ENCODE measurements at places on chromosomes 11 and 22.

GRCh38 chr11:126888115-126888712 lies 112.4 kb downstream of the KIRREL3 start:
- DNase-seq = no peak

DNA sequence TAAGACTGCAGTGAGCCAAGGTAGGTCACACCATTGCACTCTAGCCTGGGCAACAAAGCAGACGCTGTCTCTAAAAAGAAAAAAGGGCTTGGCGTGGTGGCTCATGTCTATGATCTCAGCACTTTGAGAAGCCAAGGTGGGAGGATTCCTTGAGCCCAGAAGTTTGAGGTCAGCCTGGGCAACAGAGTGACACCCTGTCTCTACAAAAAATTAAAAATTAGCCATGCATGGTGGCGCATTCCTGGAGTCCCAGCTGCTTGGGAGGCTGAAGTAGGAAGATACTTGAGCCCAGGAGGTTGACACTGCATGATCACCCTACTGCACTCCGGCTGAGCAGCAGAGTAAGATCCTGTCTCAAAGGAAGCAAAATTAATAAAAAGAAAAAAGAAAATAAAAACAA lies 38.9 kb upstream of the RDX start:
- no peak for DNase-seq

DNA sequence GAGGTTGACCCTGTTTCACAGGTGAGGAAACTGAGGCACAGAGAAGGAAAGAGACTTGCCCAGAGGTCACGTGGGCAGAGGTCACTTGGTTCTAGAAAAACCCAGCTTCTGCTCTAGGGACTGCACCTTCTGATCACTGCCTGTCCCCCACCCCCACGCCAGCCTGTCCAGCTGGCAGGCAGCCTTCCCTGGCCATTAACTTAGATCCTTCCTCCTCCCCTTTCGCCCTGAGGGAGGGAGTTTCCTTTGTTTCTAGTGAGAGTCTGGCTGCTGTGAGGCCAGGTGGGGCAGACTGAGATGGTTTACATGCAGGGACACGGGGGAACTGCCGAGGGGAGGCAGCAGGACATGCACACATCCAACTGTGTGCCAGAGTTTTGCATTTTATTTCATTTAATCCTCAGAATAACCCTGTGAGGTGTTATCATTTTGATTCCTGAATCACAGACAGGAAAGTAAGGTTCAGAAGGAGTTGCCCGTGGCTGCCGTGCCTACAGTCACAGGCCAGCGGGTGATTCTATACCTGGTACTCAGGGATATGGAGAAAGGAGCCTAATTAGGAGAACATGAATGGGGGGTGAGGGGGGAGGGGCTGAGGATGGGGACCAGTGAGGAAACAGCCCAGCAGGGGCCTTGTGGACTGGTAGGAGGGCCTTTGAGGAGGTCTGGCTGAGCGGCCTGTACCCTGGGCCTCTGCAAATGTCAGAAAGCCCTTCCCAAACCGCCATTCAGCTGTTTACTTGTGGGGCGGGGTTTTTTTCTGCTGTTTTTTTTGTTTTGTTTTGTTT lies 3.4 kb downstream of the FAM83F start:
- DNase-seq = no peak

DNA sequence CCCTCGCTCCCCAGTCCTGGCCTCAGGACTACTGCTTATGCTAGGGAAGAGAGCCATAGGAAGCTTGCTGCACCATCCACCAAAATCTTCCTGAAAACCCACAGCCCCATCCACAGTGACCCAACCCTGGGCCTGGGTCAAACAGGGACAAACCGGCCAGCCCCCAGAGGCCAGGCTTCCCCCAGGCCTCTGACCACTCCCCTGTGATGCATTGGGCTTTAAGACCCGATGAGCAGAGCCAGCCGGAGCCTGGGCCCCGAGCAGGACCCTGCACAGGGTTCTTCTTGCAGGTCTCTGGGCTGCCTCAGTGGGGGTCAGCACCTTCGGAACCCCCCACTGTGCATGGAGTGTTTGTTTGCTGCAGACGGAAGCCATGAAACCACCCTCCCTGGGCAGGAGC lies 583.7 kb downstream of the BRD1 start:
- DNase-seq = no peak

DNA sequence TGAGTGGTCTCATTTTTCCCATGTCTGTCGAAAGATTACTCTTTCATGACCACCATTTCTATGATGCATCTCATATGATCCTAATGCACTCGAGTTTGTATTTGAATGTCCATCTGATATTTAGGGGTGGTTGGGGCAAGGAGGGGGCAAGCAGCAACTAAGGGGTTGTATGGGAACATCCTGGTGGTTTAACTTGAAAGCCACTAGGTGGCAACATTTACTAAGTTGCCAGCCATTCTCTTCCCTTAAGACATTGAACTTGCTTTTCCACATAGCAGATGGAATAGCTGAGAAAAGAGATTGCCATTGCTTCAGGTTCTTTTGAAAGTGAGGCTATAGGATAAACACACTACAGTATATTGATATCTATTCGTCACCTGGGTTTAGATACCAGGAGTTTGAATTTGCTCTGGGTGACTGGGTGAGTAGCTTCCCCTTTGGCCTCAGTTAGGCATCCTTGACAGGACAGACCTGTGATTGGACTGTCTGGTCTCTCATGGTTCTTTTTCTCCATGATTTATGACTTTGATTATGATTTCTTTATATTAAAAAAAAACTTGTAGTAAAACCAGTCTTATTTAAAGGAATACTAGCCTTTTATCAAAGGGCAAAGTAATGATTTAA lies 32.4 kb downstream of the NF2 start:
- DNase-seq = no peak

DNA sequence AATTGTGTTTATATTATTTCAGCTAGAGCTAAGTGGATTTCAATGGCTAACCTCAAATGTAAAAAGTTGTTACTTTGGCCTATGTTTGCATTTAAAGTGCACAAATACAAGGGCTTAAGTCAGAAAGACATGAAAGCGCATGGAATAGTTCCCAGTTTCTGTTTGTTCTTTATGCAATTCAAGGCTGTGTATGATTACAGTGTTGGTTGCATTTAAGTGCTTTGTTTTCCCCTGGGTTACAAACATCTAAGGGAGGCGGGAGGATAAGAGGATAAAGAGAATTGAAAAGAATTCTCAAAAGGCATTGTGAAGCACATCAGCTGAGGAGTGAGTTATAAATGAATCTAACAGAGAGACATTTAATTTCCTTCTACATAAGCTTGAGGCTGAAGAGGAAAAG lies 453.4 kb downstream of the NTM start:
- no peak for DNase-seq

- no peak for DNase-seq
Observed at GRCh38 chr22:29301716-29302401, 4.6 kb upstream of the GAS2L1 start.

- no peak for DNase-seq
Observed at GRCh38 chr11:130180491-130180890, 20.9 kb downstream of the ST14 start.

- no peak for DNase-seq
Observed at GRCh38 chr11:20729597-20730105, 60.3 kb downstream of the NELL1 start.

- DNase-seq = no peak
Observed at GRCh38 chr22:44935724-44936123, 74.1 kb downstream of the PHF21B start.

DNA sequence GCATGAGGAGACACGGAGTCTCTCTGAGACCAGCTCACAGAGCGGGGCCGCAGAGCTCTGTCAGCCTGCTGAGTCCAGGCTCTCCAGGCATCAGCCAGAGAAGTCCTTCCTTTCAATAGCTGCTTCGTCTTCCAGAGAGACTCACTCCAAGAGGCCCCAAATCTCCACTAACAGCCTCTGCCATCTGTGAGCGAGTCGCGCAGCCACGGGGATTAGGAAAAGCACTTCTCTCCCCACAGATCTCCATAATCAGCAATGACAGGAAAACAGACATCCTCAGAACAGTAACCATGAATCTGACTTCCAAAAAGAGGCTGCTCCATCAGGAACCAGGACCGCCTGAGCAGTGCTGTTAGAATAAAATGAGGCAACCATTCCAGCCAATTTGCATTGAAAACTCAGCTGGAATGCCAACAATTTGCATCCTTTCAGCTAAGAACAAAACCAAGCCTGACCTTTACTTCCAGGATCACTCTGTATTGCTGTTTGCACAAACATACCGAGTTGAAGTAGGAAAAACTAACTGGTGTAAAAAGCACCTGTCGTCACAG lies 65.4 kb downstream of the SMCO4 start:
- DNase-seq = no peak

GRCh38 chr22:36660510-36660840 lies 43.1 kb downstream of the CACNG2 start:
- DNase-seq = no peak

GRCh38 chr11:64296236-64296635 lies 3.9 kb upstream of the CATSPERZ start:
- no peak for DNase-seq

DNA sequence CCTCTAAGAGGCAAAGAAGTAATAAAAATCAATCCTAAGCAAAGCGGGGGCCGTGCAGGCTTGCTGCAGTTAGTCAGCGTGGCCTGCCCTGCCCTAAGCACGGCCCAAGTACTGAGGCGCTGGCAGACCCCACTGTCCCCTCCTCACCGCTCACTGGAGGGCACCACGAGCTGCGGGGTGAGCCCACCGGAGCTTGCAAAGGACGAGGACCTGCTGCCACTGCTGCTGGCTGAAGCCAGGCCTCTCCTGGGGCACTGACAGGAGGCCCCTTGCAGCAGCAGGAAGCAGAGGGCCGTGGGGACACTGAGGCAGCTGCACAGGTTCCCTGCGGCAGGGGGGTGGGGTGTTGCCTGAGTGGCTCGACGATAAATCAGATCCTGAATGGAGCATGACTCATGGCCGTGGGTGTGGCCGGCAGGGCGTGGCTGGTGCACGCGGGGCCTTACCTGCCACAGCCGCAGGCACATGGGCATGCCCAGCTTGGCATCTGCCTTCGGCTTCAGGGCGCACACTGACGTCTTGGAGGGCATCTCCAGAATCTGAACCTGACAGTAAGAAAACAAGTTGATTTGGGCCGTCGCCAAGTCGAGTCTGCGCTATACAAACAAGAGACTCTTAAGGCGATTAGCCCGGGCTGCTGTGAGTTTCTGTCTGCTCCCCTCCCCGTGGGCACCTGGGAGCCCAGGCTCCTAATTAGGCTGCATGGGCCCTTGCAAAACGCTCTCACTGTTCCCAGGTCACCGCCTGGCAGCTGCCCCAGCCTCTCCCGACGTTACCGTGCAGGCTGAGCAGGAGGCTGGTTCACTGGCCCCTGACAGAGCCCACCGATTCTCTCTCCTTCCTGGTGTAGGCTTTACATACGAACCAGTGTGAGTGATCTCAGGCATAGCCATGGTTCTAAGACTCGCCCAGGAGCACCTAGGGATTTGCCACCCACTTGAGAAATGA lies 45.9 kb downstream of the TBX1 start:
- DNase-seq = no peak

Data from stimulated activated CD4-positive, alpha-beta T cell treated with anti-CD3 and anti-CD28 coated beads, TNF-alpha, amount 100 ng/mL, for 24 hours (primary cell).